Heart right ventricle (tissue), 16 donors: ENCODE measurements at places on chromosomes 1 and 21. TPM values are rescaled to one million over a fixed set of nuclear protein-coding genes. Genes with fewer than 3 reads are reported as not detected.

The SPRR2G gene
- total RNA-seq, result not detected

DNA sequence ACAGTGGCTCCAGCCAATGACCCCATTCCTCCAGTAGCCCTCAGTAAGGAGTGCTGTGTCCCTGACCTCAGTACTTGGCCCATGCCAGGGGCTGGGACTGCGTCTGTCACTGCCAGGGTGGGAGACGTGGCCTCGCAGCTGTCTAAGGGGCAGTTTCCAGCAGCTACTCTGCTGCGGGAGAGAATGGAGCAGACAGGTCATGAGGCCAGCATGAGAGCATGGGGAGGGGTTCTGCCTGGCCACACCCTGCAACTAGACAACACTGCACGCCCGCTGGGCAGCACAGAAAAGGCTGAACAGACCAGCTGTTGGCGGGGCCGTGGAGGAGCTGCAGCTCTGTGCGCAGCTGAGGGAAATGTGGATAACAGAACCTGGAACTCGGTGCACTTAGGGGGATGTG lies 91.6 kb upstream of the COL6A1 start:
- DNase-seq, result peak; percentile 30

- DNase-seq, result no peak
Measured at GRCh38 chr1:223403184-223403815, 10.1 kb downstream of the CCDC185 start.

DNA sequence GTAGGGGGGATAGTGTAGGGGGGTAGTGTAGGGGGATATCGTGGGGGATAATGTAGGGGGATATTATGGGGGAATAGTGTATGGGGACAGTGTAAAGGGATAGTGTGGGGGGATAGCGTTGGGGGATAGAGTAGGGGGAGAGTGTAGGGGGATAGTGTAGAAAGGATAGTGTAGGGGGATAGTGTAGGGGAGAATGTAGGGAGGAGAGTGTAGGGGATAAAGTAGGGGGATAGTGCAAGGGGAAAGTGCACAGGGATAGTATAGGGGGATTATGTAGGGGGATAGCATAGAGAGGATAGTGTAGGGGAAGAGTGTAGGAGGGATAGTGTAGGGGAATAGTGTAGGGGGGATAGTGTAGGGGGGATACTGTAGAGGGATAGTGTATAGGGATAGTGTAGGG lies 12.3 kb upstream of the ARF1 start:
- DNase-seq, result no peak

GRCh38 chr1:231332761-231333160 lies 4.9 kb downstream of the EXOC8 start:
- no peak for DNase-seq
